ENCODE measurements at places on chromosomes 16 and 17. TPM values are rescaled to one million over a fixed set of nuclear protein-coding genes. Genes with fewer than 3 reads are reported as not detected.
A peak's percentile ranks its signal among the peaks of the same experiment; 100 is the strongest.

PPP1R27 gene
- not detected for total RNA-seq

NRN1L gene
- total RNA-seq, result 13.8 TPM

WNT9B gene
- 0.62 TPM for total RNA-seq

KRTAP4-3 gene
- not detected for total RNA-seq

OMG gene
- total RNA-seq, result not detected

ARL5C gene
- total RNA-seq, result not detected

ERN1 gene
- total RNA-seq, result 4.1 TPM

SPNS2 gene
- total RNA-seq, result 2.3 TPM

GNAO1 gene
- 20.0 TPM for total RNA-seq

DNA sequence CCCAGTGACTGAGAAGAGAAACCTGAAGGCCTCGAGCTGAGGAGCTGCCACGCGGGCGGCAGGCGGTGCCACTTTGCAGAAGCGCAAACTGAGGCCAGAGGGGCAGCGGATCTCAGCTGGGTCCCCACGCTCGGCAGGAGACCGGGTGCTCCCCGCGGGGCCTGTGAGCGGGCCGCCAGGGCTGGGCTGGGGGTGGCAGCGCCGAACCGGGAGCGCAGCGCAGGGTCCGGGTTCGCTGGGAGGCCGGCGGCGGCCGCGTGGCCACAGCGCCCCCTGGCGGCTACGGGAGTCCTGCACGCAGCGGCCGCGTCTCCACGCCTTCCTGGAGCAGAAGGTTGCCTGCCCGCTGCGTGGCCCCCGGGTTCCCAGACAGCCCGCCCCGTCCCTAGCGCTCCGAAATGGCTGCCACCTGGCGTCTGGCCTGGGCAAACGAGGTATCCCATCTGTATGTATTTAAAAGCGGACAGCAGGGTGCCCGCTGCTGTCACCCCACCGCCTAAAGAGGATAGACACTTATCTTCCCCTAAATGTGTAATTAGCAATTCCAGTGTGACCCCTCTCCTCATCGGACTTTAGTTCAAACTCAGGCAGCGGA is 96.1 kb upstream of the CDH5 start:
- peak; percentile 87 for DNase-seq

DNA sequence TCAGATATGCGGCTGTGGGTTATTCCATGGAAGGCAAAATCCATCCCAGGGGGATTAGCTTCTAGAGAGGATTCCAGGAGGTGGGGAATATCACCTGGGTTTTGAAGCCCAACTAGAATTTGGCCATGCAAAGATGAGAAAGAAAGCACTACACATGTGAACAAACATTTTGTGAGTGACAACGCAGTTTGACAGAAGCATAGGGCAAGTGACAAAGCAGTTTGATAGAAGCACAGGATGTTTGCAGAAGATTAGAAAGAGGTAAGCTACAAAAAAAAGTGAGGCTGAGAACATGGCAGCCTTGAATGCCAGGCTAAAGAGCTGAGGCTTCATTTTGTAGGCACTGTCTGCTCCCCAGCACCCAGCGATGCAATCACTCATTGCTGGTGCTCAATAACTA is 12.3 kb upstream of the KRT38 start:
- no peak for DNase-seq

- DNase-seq, result no peak
Observed at GRCh38 chr17:48912476-48912875, 4.3 kb downstream of the UBE2Z start.

DNA sequence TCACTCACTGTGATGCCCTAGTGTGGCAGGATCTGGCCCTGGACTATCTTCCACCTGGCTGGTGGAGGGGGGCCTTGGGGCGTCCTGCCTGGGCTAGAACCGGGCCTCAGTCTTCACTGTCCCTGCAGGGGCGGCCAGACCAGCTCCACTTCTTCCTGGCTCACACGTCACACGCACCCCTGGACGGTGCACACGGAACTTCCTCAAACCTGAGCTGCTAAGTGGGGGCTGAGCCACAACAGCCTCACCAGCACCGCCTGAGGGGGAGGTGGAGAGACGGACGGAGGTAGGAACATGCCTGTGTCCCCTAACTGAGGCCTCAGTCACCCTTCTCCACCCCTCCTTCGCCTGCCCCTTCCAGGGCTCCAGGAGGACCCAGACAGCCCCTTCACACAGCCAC is 36.6 kb downstream of the TIMM22 start:
- no peak for DNase-seq

- no peak for DNase-seq
Observed at GRCh38 chr16:59635674-59636073, 901.6 kb upstream of the GOT2 start.

GRCh38 chr16:51242296-51242994 is 91.4 kb upstream of the SALL1 start:
- DNase-seq, result no peak

DNA sequence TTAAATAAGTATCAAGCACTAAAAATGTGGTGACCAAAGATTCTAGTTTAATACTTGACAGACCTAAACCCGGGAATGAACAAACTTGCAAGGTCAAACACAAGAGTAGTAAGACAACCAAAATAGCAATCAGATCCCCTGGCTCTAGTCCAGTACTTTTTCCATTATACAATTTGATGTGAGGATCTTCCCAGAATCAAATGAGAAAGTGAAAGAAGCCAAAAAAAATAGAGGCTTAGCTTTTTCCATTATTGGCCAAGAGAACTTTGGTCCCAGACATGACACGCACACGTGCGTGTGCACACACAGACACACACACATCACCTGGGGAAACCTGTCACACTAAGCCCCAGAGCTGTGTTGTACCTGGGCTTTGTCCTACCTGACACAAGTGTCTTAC is 300.6 kb upstream of the CDH5 start:
- no peak for DNase-seq

GRCh38 chr16:75452464-75453190 is 11.9 kb downstream of the TMEM170A start:
- DNase-seq, result no peak

GRCh38 chr16:47956916-47957315 is 198.9 kb downstream of the ABCC12 start:
- no peak for DNase-seq

- DNase-seq, result no peak
Observed at GRCh38 chr17:69722518-69722917, 308.0 kb downstream of the MAP2K6 start.

DNA sequence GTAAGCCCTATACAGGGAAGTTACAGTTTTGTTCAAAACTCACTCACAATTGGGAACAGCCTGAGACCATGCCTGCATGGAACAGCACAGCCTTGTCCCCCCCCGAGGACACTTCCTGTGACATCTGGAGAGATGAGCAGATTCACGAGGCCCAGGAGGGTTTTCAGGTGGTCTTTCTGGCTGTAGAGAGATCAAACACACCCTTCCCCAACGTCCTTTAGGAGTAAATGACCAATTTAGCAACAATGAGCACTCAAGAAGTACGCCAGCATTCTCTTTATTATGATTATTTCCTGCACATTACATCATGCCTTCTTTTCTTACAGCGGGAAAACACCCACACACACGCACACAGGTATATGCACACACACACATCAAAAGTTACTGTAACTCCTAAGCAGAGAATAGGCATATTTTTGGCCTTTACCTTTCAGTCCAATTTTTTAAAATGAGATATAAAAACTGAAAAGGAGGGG is 39.0 kb downstream of the ADCY9 start:
- no peak for DNase-seq

GRCh38 chr17:27538156-27538955 is 82.1 kb downstream of the KSR1 start:
- no peak for DNase-seq

DNA sequence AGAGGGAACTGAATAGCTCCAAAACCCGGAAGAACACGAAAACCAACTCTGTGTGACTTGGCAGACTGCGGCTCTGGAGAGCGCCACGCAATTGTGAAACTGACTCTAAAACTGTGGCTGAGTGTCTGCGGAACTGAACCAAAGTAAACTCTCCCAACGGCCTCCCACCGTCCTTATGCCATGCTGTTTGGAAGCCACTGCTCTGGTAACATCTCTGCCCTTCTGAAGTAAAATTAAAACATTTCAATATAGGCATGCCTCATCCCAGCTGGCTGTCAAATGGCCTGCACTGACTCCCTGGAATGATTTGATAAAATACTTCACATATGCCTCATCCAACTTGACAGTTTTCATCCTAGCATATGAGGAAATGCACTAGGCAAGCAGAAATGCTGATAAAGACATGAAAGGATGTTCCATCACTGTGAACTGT is 70.2 kb downstream of the PARN start:
- no peak for DNase-seq

- peak; percentile 70 for DNase-seq
Observed at GRCh38 chr16:14300705-14301168, 229.6 kb downstream of the MRTFB start.

- no peak for DNase-seq
Observed at GRCh38 chr17:57868910-57869616, 19.2 kb upstream of the MRPS23 start.

GRCh38 chr17:70517816-70518215 is 348.5 kb downstream of the KCNJ2 start:
- no peak for DNase-seq
